ENCODE measurements at places on chromosomes 2 and 18. TPM values are rescaled to one million over a fixed set of nuclear protein-coding genes. Genes with fewer than 3 reads are reported as not detected.

DNA sequence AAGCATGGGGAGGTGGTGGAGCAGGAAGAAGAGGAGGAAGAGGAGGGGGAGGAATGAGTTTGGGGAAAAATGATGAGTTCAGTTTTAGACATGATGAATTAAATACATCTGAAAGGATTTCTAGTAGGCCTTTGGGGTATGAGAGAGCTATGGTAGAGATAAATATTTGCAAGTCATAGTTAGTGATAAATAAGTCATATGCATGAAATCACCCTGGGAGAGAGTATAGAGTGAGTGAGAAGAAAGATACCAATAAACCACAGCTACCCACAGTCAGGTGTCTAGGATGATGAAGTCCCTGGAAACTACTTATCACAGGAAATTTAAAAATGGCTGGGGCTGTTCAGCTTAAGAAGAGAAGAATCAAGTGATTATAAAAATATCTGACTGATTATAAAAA is 240.5 kb downstream of the RDH14 start:
- no peak for DNase-seq

- no peak for DNase-seq
Observed at GRCh38 chr2:133865141-133865540, 296.9 kb upstream of the NCKAP5 start.

Gene LHCGR
- polyA plus RNA-seq, result 3.4 TPM

DNA sequence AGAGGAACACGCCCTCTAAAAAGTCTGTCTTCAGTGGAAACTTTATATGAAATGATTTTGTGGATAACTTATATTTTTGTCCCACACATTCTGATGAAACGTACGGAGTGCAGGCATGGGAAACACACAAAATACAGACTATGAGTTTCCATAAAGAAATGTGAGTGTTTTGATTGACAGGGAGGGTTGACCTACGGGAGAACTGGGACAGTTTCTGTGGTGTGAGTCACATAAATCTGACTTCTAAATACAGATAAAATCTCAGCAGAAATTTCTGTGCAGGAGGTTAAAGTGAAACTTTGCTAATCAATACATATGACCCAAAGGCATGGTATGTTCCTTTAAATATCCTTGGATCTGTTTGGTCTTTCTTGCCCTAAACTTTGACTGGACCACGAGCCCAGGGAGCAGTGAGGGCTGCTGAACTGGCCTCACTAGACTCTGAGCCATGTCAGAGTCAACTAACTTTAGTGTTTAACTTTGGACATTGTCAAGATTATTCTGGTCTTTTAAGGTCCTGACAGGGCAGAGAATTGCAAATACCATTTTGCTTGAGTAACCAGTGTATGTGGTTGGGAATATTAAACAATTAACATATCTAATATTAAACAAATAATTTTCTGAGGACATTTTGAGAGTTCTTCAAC is 206.9 kb upstream of the LYPD1 start:
- DNase-seq, result no peak

DNA sequence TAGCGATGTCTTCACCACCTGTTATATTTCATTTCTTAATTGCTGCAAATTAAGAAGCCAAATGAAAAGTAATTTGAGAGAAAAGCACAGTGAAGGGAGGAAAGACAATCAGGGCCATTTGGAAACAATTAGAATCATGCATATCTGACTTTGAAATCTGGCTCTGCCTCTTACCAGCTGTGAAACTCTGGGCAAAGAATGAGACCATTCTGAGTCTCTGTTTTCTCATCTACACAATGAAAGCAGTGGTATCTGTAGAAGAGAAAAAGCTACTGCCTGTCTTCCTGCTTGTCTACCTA is 334.5 kb upstream of the CYRIA start:
- DNase-seq, result no peak

DNA sequence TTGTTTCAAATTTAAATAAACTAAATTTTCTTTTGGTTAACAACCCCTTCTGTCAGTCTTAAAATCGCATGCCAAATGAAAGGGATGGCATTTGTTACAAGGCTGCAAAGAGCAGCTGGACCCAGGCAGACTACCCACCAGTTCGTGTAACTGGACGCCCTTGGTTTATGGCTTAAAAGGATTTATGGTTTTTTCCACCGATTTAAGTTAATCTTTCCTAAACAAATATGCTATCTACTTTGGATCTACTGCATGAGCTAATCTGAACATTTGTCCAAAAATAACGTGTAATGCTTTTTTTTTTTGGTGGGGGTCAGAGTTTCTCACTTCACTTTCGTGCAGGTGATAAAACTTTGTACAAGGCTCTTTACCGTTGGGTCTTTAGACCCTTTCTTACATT is 62.9 kb downstream of the DIS3L2 start:
- no peak for DNase-seq

- DNase-seq, result no peak
Observed at GRCh38 chr2:48734576-48735303, 20.8 kb downstream of the LHCGR start.

DNA sequence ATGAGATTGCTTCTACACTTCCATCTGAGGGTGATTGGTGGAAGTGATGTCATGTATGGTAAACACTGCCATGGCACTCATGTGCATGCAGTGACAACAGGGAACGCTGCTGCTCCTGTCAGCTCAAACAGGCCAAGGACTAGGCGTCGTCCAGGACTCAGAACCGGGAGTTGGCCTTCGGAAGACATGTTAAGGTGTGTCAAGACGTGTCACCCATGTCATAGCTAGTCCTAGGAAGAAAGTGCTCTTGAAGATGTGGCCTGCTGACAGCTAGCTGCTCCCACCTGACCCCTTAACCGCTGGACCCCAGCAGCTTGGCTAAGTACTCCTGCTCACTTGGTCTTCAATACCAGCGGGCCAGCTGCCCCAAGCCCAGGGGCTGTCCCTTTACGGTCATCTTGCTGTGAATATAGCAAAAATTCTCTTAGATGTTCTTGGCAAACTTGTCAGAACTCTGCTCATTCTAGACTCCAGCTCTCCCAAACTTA is 6.3 kb upstream of the NOSTRIN start:
- no peak for DNase-seq

GRCh38 chr2:220270481-220271070 is 643.1 kb downstream of the SLC4A3 start:
- no peak for DNase-seq

Gene SMAD7
- 8.0 TPM for polyA plus RNA-seq

Gene NRP2
- 106 TPM for polyA plus RNA-seq
